ENCODE measurements at places on chromosomes 1 and 21.

- peak; percentile 21 for DNase-seq
Measured at GRCh38 chr1:235866205-235866912, at the start of gene LYST. Gene LYST (minus strand): TSS chr1:235866906. CDS start chr1:235830417, 36,489 bp downstream.

GRCh38 chr1:180946056-180946455 is 33.4 kb downstream of the KIAA1614 start:
- no peak for DNase-seq

DNA sequence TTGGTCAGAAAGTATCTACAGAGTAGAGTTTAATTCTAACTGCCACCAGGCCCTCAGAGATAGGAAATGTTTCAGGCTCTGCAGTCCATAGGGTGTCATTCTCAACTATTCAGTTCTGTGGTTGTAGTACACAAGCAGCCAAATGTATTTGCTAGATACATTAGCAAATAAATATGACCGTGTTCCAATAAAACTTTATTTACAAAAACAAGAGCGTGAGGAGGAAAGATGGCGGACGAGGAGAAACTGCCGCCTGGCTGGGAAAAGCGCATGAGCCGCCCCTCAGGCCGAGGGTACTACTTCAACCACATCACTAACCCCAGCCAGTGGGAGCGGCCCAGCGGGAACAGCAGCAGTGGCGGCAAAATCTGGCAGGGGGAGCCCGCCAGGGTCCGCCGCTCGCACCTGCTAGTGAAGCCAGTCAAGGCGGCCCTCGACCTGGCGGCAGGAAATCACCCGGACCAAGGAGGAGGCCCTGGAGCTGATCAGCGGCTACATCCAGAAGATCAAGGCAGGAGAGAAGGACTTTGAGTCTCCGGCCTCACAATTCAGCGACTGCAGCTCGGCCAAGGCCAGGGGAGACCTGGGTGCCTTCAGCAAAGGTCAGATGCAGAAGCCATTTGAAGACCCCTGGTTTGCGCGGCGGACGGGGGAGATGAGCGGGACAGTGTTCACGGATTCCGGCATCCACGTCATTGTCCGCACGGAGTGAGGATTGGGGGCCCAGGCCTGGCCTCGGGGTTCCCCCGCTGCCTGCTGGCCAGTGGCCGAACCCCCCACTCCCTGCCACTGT is 286.1 kb downstream of the LRRC40 start:
- DNase-seq: no peak

DNA sequence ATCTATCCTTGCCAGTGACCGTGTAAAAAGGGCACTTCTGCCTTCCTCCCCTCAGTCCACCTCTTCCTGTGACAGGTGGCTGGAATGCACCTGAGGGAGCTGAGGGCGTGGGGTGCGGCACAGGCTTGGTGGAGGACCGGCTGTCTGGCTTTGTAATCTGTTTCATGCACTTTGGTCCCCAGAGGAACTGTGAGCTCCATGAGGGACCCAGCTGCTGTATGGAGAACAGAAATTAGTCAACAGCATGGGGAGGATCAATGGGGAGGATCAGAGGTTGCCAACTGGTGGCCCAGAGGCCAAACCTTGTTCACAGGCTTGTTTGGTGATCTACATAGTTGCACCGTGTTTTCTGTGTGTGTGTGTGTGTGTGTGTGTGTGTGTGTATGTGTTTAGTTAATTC is 19.0 kb upstream of the LUZP1 start:
- DNase-seq: no peak

DNA sequence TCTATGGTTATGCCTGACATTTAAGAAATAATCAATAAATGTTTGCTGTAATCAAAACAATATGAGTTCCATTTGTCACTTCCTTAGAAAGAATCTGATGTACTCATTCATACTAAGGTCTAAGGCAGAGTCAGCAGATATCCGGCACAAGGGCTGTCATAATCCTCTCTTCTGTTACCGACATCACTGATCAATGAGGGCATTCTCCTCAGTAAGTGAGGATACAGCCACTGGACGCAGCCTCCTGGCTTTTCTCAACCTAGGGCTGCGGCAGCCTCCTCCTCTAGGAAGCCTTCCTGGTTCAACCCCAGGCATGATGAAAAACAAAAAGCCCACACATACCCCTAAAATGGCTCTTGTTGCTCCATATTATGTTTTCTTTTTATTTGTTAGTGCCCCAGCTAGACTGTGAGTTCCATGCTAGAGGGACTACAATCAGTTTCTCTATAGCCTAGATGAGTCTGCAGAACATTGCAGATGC is 40.7 kb upstream of the TENT5C start:
- DNase-seq: no peak

- DNase-seq: no peak
Measured at GRCh38 chr1:196516373-196516772, 91.9 kb downstream of the KCNT2 start.

DNA sequence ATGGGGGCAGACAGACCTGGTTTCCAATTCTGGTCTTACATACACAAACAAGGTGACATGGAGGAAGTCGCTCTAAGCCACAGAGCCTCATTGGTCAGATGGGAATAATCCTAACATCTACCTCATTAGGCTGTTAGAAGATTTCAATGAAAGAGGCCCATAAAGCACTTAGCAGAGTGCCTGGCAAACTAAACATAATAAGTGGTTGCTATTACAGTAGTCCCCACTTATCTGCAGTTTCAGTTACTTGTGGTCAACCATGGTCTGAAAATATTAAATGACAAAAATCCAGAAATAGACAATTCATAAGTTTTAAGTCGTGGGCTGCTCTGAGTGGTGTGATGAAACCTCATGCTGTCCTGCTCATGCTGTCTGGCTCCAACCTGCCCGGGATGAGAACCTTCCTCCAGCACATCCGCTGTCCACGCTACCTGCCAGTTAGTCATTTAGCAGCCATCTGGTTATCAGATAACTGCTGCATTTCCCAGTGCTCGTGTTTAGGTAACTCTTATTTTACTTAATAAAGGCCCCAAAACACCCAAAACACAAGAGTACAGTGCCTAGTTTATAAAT is 112.3 kb downstream of the DDX20 start:
- DNase-seq: no peak

DNA sequence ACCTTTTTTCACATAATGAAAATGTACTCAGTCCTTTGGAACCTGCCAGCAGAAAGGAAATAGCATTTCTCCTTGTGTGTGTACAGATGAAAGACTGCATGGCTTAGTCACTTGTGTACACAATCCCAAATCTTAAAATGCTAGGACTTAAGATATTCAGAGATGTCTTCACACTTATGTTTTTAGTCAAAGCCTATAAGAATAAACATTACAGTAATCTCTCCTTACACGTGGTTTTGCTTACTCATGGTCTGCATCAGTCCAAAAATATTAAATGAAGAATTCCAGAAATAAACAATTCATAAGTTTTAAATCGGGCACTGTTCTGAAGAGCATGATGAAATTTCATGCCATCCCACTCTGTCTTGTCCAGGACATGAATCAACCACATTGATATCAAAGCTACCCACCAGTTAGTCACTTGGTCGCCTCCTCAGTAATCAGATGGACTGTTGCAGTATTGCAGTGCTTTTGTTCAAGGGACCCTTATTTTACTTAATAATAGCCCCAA is 75.7 kb upstream of the RRP15 start:
- no peak for DNase-seq

DNA sequence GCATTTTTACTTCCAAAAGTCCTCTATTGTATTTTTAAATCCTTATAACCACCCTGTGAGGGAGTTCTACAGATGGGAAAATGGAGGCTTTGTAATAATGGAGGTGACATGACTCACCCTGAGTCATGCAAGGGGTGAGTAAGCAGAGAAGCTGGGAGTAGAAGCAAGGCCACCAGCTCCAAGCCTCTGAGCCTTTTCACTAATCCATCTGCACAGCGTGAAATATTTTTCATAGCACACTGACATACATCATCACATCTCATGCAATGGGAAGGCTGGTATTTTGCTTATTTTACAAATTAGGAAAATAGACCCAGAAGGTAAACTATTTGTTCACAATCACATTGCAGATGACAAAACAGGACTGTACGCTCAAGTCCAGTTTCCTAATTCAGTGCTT is 96.9 kb downstream of the KCNH1 start:
- no peak for DNase-seq

DNA sequence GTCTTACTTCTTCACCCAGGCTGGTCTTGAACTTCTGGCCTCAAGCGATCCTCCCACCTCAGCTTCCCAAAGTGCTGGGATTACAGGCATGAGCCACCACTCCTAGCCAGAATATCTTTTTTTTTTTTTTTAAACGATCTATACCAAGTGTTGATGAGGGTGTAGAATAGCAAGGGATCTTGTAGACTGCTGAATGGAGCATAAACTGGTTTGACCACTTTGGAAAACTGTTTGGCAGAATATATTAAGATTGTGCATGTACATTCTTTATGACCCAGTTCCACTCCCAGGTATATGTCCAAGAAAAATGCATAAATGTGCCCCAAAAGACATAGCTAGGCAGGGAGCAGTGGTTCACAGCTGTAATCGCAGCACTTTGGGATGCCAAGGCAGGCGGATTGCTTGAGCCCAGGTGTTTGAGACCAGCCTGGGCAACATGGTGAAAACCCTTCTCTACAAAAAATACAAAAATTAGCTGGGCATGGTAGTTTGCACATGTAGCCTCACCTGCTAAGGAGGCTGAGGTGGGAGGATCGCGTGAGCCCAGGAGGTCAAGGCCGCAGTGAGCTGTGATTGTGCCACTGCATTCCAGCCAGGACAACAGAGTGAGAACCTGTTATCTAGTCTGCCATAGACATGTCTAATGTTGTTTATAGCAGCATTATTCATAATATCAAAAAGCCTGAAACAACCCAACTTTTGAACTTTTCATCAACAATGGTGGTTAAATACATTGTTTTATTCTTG is 184.0 kb downstream of the VPS13D start:
- no peak for DNase-seq

- DNase-seq: no peak
Measured at GRCh38 chr1:222818171-222818570, 3.3 kb downstream of the DISP1 start.

- no peak for DNase-seq
Measured at GRCh38 chr1:16006010-16006409, 2.0 kb downstream of the SRARP start.

GRCh38 chr1:178367151-178367550 is 129.6 kb downstream of the CLEC20A start:
- no peak for DNase-seq

GRCh38 chr1:230641346-230641745 is 935 bp upstream of the COG2 start:
- no peak for DNase-seq

GRCh38 chr1:59879574-59879973 is 47.0 kb downstream of the CYP2J2 start:
- no peak for DNase-seq

- DNase-seq: peak; percentile 91
Measured at GRCh38 chr1:29875557-29876028, 639.3 kb downstream of the PTPRU start.

- no peak for DNase-seq
Measured at GRCh38 chr1:203177036-203177405, 1.4 kb upstream of the MYBPH start.

DNA sequence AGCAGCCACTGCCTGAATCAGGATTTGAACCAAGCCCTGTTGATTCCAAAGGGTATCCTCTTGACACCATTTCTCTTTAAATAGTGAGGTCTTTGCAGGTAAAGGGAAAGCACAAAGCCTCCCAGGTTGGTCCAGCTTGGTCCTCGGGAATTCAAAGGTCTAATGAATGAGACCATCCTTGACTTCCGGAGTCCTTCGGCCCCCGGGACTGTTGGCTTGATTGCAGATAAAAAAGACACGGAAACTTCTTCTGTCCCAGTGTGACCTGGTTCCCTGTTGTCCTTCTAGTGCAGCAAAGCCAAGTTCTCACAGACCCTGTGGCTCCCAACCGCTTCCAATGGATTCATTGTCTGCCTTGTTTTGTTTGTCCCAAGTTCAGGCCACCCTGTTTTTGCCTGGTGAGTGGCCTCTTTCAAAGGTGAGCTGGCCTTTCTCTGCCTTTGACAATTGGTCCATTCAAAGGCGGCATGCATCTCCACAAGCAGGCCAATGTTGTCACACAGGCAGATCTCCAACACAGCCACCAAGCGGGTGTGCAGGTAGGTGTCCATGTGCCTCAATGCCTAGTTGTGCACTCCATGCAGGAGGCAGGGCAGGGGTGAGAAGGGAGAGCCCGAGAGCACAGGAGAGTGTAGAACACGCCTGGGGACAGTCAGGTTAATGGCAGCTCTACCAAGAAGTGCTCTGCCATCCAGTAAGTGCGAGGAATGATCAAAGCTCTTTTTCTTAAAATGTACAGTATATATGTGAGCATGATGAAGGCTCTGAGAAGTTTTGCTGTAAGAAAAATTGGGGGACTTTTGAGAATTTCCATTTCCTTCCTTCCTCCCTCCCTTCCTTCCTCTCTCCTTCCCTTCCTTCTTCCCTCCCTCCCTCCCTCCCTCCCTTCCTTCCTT is 82.1 kb upstream of the ZBTB40 start:
- DNase-seq: no peak

GRCh38 chr1:205451759-205452164 is 4.1 kb downstream of the BLACAT1 start:
- no peak for DNase-seq

GRCh38 chr1:211517006-211517405 is 25.0 kb upstream of the RD3 start:
- DNase-seq: no peak

DNA sequence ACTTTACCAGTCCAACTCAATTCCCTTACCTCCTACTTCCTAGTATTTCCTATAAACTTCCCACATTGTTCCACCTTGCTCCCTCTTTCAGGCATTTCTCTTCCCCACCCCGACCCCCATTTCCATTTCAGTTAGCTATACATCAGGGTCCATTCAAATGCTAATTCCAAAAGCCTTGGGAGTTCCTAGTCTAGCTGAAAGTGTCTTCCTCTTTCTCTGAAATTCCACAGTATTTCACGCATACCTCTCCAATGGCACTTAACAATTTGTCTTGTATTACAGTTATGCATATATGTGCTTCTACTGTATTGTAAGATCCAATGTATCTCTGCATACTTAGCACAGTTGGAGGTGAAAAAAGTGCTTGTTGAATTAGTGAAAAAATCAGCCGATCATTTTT is 94.9 kb downstream of the ZNF644 start:
- no peak for DNase-seq

DNA sequence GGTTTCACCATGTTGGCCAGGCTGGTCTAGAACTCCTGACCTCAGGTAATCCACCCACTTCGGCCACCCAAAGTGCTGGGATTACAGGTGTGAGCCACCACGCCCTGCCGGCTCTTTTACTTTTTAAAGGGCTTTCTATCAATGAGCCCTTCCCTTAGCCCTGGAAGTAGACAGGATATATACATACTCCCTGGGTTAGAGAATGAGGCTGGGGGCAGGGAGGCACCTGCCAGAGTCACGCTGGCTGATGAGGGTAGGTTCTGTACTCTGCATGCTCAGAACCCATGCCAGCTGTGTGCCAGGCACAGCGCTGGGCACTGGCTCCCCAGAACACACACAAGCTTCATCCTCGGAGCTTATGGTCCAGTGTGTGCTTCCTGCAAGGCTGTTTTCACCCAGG is 113.6 kb upstream of the IPO9 start:
- no peak for DNase-seq

Measured in NCI-H1105 (cell line).